ENCODE measurements at places on chromosomes 16 and 17.

DNA sequence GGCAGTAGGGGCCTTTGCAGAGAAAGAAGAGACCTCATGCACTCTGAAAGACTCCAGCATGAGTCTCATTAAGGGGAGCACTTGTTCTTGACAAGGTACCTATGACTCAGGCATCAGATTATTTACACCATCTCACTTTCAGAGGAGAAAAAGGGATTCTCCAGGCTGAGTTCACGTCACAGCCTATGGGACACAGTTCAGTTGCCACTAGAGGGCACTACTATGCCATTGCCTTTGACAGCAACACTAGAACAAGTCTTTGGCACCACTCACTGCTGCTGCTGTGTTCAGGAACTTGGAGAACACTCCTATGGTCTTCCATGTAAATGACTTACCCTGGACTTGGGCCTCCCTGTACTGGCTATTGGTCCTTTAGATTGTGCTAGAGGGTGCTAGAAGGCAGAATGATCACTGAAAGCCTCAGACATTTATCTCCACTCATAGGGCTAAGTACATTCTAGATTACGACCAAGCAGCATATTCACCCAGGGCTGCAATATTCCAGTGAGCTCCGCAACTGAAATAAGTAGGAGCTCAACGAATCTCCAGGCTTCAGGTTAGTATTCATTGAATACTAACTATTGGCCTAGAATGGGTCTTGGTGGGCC, 225.1 kb upstream of the CA10 start:
- DNase-seq, result no peak

- no peak for DNase-seq
Measured at GRCh38 chr16:56190048-56190676, 1.1 kb upstream of the GNAO1 start.

GRCh38 chr16:79612207-79612606, 11.7 kb upstream of the MAF start:
- DNase-seq, result no peak

DNA sequence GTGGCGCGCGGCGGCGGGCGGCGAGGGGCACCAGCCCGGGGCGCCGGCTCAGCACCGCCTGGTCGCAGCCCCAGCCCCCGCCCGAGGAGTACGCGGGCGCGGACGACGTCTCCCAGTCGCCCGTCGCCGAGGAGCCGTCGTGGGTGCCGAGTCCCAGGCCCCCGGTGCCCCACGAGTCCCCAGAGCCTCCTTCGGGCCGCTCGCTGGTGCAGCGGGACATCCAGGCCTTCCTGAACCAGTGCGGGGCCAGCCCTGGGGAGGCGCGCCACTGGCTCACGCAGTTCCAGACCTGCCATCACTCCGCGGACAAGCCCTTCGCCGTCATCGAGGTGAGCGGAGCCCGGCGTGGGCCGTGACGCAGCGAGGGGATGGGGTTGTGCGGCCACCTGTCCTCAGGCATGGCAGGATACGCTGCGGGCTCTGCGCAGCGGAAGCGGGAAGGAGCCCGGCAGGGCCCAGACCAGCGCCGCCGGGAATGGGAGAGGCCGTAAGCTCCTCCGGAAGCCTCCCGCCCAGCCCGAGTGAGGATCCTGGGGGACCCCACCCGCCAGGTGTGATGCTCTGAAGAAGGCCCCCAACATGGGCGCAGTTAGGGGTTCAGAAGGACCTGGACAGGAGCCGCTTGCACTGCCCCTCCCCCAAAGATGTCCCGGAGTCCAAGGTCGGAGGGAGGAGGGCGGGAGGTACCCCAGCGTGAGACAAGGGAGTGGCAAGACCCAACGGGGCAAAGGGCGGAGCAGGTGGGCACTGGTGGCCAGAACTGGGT, 522 bp downstream of the NAGS start:
- DNase-seq, result peak; percentile 25

- no peak for DNase-seq
Measured at GRCh38 chr17:22512997-22513538, 820.7 kb downstream of the KCNJ18 start.

DNA sequence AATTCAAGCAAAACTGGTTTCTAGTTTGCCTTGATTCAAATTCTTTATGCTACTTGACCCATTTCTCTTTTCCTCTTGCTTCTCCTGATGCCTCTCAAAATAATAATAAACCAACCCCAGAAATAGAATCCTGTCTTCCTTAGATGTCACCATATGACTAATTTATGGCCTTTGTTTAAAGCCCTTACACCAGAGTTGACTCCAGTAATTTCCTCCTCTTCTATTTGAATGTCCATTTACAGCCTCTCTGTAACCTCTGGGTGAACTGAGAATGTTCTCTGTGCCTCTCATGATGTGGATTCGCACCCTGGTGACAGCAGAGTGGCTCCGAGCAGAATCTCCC, 31.5 kb downstream of the ZFHX3 start:
- DNase-seq, result no peak

DNA sequence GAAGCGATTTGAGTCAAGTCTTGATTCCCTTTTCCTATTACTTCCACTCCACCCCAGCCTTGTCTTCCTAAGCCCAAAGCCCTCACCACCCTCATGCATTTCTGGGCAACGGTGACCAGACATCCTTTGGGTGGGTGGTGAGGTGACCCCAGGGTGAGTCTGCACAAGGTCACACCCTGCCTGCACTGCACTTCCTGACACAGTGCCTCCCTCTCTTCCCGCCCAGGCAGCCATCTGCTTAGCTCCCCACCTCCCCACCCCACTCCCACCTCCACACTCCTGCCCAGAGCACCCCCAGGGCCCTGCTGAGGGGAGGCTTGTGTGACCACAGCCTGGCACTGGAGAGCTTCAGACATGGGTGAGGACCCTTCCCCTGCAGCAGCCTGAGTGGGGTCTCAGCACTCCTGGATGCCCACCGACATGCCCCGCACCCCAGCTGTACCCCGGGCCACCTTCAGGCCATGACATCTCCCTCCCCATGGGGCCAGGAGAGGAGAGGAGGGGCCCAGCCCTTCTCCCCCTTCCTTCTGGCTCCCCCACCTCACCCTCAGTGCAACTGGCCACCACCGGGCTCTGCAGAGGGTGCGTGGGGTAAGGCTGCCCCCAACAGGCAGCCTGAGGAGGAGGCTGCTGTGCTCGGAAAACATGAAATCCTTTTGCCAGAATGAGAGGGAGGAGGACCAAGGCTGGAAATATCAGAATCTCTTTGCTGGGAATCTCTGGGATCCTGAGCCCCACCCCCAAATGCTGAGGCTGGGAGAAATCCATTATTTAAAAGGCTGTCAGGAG, 68.6 kb downstream of the CCT6B start:
- no peak for DNase-seq

DNA sequence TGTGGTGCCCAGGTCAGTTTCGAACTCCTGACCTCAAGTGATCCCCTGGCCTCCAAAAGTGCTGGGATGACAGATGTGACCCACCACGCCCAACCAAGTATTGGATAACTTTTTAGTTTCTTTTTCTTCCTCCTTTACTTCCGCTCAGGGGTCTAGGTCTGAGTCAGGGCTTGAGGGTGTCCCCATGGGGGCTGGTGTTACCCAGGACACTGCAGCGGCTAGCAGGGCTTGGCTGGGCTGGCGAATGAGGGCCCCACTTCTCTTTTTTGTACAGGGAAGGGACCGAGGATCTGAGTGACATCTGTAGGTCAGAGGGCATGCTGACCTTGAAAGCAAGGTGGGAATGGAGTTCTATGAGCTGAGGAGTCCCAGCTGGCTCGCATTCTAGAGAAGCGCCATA, 24.9 kb downstream of the RAB11FIP3 start:
- no peak for DNase-seq

GRCh38 chr16:81524382-81524781, 79.8 kb downstream of the CMIP start:
- DNase-seq, result peak; percentile 82

DNA sequence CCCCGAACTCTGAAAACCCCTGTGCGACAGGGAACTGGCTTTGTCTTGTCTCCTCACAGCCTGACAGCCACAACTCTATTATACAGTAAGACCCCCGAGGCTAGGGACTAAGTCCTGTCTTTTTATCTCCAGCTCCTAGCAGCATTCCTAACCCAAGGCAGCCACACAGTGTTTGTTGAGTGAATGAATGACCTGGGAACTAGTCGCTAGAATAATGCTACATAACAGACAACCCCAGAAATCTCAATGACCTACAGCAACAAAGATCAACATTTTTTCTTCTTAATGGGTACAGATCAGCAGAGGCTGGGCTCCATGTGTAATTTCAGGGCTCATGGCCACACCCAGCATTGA, 71.4 kb upstream of the TNRC6C start:
- no peak for DNase-seq

DNA sequence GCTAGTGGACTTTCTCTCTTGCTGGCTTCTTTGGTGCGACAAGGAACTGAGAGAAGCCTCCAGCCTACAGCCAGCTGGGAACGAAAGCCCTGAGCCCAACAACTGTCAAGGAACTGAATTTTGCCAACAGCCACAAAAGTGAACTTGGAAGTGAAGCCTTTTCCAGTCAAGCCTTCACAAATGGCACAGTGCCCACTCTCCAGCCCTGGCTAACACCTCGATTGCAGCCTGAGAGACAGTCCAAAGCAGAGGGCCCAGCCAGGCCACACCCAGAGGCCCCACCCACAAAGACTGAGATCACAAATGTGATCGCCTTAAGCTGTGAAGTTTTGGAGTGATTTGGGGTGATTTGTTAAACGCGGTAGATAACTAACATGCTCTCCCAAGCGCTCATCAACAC, 244.6 kb upstream of the SDK2 start:
- DNase-seq, result no peak

- no peak for DNase-seq
Measured at GRCh38 chr16:57146040-57146647, 39.7 kb downstream of the PSME3IP1 start.

DNA sequence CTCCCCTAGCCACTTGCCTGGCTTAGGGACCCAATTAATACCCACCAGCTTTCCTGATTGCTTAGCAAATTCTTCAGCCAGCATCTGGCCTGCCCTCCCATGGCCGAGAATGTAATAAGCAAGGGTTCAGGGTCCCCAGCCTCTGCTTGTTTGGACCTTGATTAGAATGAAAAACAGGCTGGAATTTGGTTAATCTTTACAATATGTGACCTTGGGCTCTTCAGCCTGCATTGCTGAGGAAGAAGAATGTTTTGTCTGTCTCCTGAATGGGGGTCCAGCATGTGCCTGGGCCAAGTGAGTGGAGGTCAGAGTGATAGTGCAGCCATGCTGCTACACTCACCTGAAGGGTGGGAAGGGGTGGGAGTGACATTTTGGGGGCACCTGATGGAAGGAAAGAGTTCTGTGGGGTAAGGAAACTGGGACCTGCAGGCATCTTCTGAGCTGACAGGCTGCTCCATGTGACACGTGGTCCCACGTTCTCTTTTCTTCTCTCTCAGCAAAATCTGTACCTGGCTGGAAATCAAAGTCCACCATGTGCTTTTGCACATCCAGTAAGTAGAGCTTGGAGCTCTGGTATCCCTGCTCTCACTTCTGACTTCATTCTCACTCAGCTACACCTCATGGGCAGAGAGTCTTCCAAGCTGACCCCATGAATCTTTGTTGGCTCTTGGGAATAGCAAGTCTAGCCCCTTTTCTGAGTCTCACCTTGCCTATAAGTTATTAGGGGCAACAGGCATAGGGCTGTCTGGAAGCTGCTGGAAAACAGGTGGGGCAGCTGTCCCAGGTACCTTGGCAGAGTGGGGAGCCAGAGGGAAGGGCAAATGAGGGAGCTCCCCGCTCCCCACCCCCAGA, 5.3 kb downstream of the TMEM106A start:
- no peak for DNase-seq

- no peak for DNase-seq
Measured at GRCh38 chr17:9115214-9116191, 94.2 kb downstream of the NTN1 start.

DNA sequence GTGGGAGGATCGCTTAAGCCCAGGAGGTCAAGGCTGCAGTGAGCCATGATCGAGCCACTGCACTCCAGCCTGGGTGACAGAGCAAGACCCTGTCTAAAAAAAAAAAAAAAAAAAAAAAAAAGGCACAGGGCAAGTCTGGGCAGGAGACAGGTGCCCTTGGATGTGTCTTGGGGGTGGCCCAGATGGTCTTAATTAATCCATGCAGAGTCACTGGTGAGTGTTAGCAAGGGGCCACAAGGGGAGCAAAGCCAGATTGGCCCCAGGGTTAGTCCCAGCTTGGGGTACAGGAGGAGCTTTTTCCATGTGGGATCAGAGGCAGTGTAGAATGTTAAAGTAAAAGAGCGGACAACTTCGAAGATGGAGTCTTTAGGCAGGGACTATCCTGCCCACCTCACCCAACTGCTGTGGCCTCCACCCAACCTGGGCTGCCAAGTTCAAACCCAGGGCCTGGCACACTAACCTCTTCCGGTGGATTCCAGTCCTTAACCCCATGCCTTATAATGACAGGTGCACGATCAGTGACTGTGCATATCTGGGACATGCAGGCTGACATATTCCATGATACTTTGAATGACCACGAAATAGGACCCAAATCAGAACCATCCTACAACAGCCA, 32.2 kb upstream of the MFSD6L start:
- DNase-seq, result no peak

GRCh38 chr16:81634380-81635062, 144.6 kb upstream of the PLCG2 start:
- DNase-seq, result no peak

DNA sequence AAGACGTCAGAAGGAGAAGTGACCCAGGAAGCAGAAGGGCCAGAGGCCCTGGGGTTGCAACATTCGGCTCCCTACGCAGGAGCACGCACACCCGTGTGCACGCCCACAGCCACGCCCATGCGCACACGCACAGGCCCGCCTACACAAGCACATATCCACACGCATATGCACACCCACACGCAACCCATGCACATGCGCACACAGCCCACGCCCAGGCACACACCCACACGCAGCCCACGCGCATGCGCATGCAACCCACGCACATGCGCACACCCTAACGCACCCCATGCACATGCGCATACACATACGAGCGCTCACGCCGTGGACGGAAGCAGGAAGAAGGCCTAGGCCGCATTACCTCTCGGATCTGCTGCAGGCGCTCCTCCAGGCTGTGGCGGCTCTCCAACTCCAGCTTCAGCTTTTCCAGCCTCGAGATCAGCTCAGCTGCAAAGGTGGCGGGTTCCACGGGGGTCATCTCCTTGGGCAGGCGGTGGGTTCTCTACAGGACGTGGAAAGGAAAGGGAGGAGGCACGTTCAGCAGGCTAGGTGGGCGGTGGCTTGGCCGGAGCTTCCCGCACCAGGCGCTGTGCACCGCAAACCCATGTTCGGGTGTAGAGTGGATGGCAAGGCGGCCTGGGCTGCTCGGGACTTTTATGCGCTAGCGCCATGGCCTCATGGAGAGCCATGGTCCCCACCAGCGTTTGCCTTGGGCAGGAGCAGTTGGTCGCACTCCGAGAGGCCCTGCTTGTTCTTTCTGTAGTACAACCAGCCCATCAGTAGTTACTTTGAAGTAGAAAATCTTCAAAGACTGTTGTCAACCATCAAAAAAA, 23.4 kb downstream of the AXIN2 start:
- peak; percentile 54 for DNase-seq

- DNase-seq, result no peak
Measured at GRCh38 chr17:3318336-3318735, 20.2 kb upstream of the OR3A1 start.

Measured in CD4-positive, alpha-beta T cell treated with Interleukin-1 beta for 1 hour (primary cell).